ENCODE measurements at places on chromosomes 3 and 15.

GRCh38 chr15:39517122-39517855, 63.6 kb upstream of the THBS1 start:
- DNase-seq, result no peak

DNA sequence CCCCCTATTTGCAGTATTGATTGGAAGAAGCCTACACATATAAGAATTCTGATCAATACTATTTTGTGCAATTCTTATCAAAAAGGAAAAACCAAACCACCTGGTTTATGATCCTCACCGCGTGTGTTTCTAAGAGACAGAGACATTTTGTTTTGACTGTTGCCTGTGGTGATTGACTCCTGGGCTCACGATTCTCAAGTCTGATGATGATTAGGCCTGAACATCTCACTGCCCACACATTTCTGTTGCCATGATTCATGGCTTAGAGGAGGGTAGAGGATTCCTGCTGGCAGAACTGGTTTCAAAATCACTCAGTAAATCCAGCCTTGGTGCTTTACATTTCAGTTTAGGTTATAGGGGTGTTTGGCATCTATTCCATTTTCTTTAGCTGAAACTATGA, 88.3 kb upstream of the UBE3A start:
- no peak for DNase-seq

- DNase-seq, result no peak
Measured at GRCh38 chr3:172317481-172317880, 130.8 kb downstream of the GHSR start.

DNA sequence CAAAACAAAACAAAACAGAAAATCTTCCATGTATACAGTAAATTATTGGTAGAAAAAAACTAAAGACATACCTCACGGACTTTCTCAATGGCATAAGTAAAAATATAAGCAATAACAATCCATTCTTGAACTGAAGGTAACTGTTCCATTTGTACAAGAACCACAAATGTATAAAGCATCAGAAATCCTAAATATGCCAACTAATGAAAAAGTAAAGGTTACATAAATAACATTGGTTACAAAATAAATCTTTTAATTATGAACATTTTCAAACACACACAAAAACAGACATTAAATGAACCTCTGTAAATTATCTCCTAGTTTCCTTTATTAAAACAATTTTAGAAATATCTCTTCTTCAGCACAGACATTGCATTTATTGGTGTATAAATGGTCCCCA, 60.7 kb upstream of the USP50 start:
- no peak for DNase-seq

GRCh38 chr3:171953301-171954022, 85.9 kb upstream of the FNDC3B start:
- no peak for DNase-seq

GRCh38 chr3:192005989-192006388, 545.0 kb downstream of the PYDC2 start:
- no peak for DNase-seq

GRCh38 chr3:12279591-12280326, 9.1 kb upstream of the PPARG start:
- no peak for DNase-seq

- DNase-seq, result no peak
Measured at GRCh38 chr15:73922186-73923151, 3.8 kb upstream of the LOXL1 start.

DNA sequence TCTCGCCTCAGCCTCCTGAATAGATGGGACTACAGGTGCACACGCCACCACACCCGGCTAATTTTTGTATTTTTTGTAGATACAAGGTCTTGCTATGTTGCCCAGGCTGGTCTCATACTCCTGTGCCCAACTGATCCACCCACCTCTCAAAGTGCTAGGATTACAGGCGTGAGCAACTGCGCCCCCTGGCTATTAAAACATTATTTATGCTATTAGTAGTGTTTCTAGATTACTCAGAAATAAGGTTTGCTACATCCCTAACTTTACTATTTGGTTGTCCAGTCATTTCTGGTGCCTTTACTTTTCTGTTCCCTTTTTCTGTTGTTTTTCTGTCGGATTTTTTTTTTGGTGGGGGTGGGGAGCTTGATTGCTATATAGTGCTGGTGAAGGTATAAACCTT, 393.6 kb upstream of the TPM1 start:
- DNase-seq, result no peak

DNA sequence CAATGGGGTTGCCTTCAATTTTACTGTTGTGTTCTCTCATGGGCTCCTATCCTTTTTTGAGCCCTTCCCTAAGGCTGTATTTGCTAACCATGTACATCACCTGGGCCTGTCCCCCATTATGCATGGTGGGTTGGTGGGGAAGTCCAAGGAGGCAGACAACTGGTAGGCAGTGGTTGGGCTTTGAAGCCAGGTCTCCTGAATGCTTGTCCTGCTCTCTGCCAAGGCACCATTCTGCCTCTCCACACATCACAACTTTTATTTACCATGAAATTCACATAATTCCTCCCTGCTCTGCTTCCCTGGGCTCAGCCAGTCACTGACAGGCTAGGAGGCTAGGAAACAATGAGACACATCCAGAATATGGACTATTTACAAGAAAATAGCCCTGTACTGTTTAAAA, 41.0 kb upstream of the COPB2 start:
- DNase-seq, result no peak

GRCh38 chr3:183094711-183095110, 4.6 kb downstream of the MCCC1 start:
- DNase-seq, result no peak

DNA sequence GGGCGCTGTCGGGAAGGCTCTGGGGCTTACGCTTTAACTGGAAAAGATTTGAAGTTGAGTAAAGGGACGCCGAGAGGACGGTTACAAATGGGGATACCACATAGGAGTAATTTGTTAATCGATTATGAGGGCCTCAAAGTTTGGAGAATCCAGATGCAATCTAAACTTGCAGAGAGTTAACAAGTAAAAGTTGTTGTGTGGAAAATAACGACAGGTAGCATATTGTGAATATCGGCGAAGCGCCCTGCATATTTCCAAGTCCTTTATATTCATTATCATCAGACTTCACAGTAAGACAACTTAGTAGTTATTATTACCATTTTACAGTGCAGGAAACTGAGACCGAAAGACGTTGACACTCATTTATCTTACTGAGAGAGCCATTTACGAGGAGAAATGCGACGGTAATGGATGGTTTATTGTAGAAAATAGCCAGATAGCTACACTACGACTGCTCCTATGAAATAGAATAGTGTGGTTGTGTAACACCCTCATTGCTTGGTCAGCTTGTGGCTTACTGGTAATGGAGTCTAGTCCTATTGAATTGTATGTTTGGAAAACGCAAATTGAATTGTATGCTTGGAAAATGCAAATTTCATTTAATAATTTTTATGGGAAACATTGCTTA, 700 bp downstream of the MKRN2 start:
- no peak for DNase-seq

DNA sequence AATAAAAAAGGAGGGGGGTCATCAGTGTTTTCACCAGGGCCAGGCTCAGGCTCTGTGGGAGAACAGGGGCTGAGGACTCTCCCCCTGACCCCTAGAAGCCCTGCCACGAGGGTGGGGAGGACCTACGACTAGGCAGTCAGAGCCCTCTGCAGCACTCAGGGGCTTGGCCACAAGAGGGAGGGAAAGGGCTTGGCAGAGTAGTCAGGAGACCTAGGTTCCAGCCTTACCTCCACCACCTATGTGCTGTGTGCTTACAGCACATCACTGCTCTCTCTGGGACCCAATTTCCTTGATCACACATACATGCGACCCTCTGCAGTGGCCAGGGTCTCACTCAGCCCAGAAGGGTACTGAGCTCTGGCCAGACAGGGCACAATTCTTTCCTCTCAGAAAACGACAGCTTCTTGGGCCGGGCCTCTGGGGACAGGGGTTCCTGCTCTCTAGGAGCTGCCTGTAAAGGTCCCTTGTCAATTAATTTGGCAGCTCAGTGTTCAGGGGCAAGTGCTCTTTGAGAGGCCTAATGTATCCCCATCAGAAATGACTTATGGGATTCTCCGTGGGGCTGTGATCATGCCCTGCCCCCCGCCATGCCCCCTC, 16.4 kb upstream of the SKIC8 start:
- no peak for DNase-seq

DNA sequence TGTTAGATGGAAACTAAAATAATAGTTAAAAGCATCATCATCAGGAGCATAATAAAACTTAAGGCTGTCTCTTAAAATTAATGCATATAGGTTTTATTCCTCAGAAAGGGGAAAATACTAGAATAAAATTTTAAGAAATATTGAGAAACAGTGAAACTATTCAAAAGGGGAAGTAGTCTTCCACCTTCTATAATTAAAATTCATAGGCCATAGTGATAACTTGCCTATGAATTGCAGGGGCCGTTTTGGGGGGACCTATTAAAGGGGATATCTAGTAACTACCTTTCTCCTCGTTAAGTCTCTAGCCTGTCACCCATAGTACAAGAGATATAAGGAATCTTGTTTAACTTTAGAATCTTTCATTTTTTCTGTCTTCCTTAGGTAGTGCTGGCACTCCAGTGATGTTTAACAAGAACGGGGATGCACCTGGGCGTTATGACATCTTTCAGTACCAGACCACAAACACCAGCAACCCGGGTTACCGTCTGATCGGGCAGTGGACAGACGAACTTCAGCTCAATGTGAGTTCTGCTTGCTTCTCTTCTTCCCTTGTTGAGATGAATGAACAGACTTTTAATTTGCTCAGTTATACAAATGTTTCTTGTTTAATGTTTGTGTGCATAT, 600.4 kb downstream of the GRM7 start:
- no peak for DNase-seq

All from stimulated activated effector memory CD8-positive, alpha-beta T cell treated with anti-CD3 and anti-CD28 coated beads, Interleukin-12 subunit alpha, Interleukin-12 subunit beta, amount 100 ng/mL, for 72 hours (primary cell).